Ovary (tissue), 10 donors: ENCODE measurements at places on chromosomes 5 and 9.

GRCh38 chr9:3949744-3950143 is 350.1 kb downstream of the GLIS3 start:
- no peak for DNase-seq
- H3K36me3 ChIP-seq = no peaks in the 10 kb centered on the region
- no peaks in the 10 kb centered on the region for H3K27me3 ChIP-seq
- peaks cover 11% of the 10 kb centered on the region for H3K4me1 ChIP-seq

DNA sequence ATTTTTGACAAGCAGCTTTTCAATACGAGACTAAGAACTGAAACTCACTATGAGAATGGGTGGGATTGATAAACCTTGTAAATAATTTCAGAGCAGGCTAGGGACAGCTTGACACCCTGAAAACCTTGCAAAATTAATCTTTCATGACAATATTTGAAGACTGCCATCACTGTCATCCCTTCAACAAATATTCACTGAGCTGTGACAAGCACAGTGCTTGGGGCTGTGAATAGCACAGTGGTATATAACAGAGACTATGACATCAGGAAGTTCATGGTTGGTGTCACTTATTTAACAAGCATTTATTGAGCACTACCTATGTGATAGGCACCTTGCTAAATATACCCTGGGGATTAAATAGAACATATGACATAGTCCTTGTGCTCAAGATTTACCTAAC is 741.0 kb upstream of the RIOK2 start:
- H3K27ac ChIP-seq = no peak overlapping the region
- no peaks in the 10 kb centered on the region for H3K36me3 ChIP-seq
- no peak for DNase-seq
- no peaks in the 10 kb centered on the region for H3K27me3 ChIP-seq

GRCh38 chr5:80834710-80835109 is 125.5 kb upstream of the RASGRF2 start:
- no peaks in the 10 kb centered on the region for H3K36me3 ChIP-seq
- no peaks in the 10 kb centered on the region for H3K4me1 ChIP-seq
- no peak overlapping the region for H3K4me3 ChIP-seq

DNA sequence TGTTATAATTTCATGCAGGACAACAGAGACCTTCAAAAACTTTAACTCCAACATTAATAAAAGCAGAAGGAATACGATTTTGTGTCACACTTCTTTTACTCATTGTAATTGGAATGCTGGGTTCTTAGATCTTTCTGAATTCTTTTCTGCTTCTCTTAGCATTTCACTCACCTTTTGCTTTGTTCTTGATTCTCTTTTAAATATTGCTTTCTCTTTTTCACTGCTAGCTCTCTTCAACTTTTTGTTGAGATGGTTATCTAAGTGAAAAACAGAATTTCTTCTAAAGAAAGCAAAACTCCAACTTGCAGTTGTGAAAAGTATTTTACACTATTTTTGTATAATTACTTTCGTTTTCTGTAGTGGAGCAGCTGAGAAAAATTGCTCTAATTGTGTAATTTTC is 212.6 kb upstream of the KIF2A start:
- no peaks in the 10 kb centered on the region for H3K36me3 ChIP-seq
- no peaks in the 10 kb centered on the region for H3K27me3 ChIP-seq
- H3K4me1 ChIP-seq = no peaks in the 10 kb centered on the region
- H3K4me3 ChIP-seq = no peak overlapping the region

DNA sequence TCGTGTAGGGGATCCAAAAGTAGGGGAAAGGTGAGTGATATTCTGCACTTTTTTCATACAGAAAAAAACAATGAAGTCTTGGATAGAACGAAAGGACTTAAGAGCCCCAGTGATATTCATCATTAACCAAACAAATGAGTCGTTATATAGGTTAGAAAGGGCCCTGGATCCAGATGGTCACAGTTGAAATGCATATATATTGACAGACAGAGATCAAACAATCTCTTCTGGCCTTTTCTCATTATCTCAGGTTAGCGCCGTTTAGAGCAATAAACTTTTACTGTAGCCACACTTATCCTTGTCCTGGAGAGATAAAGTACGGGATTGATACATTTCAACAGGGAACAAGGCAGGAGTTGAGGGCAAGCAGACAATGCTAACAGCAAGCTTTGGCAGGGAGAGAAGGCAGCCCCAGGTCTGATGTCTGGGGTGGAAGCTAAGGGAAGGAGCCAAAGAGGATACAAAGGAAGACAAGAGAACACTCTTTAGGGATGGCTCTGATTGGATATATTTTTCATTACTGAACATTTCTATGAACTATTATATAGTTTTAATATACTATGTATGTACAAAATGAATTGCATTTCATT is 77.0 kb downstream of the LIFR start:
- H3K4me3 ChIP-seq = no peak overlapping the region
- DNase-seq = no peak
- no peak overlapping the region for H3K27ac ChIP-seq
- peaks cover 1% of the 10 kb centered on the region for H3K4me1 ChIP-seq

- H3K4me1 ChIP-seq = peaks cover 3% of the 10 kb centered on the region
Observed at GRCh38 chr5:42631241-42631640, 125.4 kb upstream of the CCDC152 start.

GRCh38 chr5:40680741-40681362 is 1.1 kb downstream of the PTGER4 start:
- no peak for DNase-seq
- H3K4me3 ChIP-seq = peak overlapping the region; percentile 63
- H3K36me3 ChIP-seq = no peaks in the 10 kb centered on the region
- H3K27me3 ChIP-seq = no peaks in the 10 kb centered on the region
- H3K27ac ChIP-seq = no peak overlapping the region

DNA sequence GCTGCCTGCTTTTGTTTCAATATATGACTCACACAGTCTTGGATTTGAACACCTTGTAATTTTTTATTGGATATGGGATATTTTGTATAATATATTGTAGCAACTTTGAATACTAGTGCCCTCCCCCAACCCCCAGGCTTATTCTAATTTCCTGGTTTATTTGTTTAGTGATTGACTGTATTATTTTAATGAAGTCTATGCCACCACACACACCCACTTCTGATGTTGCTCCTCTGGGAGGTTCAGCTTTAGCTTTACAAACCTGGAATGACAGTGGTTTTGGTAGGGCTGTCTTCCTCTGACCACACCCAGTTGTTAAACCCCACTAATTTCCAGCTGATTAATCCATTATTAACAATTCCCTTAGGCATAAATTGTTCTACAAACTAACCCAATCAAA is 206.1 kb upstream of the NFIL3 start:
- no peaks in the 10 kb centered on the region for H3K4me1 ChIP-seq
- no peaks in the 10 kb centered on the region for H3K36me3 ChIP-seq
- no peak overlapping the region for H3K27ac ChIP-seq
- DNase-seq = no peak
- H3K4me3 ChIP-seq = no peak overlapping the region
- H3K27me3 ChIP-seq = no peaks in the 10 kb centered on the region

DNA sequence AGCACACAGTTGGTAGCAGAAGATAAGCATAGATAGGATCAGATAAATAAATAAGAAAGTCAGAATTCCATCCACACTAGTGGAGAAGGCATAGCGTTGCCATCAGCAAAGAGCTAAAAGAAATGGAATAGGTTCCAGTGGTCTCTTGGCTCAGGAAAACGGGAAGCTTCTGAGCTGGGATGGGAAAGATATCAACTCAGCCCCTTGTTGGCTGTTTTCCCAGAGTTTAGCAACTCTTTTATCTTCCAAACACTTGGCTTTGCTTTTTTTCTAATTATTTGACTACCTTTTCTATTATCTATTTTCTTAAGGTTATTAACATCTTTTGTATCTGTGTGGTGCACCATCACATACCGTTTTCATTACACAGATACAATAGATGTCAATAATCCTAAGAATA is 445.7 kb upstream of the TRPC7 start:
- H3K4me1 ChIP-seq = no peaks in the 10 kb centered on the region
- no peaks in the 10 kb centered on the region for H3K27me3 ChIP-seq
- H3K27ac ChIP-seq = no peak overlapping the region
- DNase-seq = no peak
- no peak overlapping the region for H3K4me3 ChIP-seq

DNA sequence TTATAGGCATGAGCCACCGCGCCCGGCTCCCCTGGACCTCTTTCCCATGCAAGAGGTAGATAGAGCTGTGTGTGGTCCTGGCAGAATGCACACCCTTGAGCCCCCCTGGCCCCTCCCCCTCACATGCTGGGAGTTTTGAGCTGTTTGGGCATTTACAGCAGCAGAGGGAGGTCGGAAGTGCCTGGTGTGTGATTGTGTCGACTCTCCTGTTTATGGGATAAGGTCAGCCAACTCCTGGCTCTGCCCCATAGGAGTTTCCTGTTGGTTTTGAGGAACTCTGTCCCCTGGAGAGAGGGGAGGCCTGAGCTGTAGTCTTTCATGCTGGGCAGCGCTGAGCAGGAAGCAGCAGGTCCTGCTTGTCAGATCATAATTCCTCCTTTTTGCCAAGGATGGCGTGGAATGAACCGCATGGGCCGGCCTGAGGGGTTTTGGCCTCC is 6.0 kb downstream of the LRRC8A start:
- no peak for DNase-seq
- peak overlapping the region; percentile 50 for H3K27ac ChIP-seq
- H3K4me3 ChIP-seq = no peak overlapping the region
- peaks cover 26% of the 10 kb centered on the region for H3K4me1 ChIP-seq
- H3K27me3 ChIP-seq = no peaks in the 10 kb centered on the region
- no peaks in the 10 kb centered on the region for H3K36me3 ChIP-seq

DNA sequence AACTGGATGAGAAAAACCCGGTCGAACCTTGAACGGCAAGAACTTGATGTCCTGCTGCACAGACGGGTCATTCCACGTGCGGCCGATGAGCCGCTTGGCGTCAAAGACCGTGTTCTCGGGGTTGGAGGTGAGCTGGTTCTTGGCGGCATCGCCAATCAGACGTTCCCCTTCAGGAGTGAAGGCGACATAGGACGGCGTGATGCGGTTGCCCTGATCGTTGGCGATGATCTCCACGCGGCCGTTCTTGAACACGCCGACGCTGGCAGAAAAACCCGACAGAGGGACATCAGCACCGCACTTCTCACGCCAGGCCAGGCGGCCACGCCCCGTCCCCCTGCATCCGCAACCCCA is 519 bp downstream of the HSPA5 start:
- H3K27ac ChIP-seq = peak overlapping the region; percentile 50
- peak overlapping the region; percentile 97 for H3K4me3 ChIP-seq
- peaks cover 11% of the 10 kb centered on the region for H3K4me1 ChIP-seq
- H3K36me3 ChIP-seq = no peaks in the 10 kb centered on the region
- no peaks in the 10 kb centered on the region for H3K27me3 ChIP-seq
- DNase-seq = peak; percentile 70

GRCh38 chr5:57719216-57719615 is 236.6 kb upstream of the ACTBL2 start:
- H3K4me1 ChIP-seq = no peaks in the 10 kb centered on the region
- no peak overlapping the region for H3K27ac ChIP-seq
- no peaks in the 10 kb centered on the region for H3K27me3 ChIP-seq
- no peaks in the 10 kb centered on the region for H3K36me3 ChIP-seq
- no peak for DNase-seq
- no peak overlapping the region for H3K4me3 ChIP-seq
